ENCODE measurements at places on chromosomes 2 and 18.

- DNase-seq = no peak
Observed at GRCh38 chr2:153823880-153824279, 47.8 kb upstream of the GALNT13 start.

- no peak for DNase-seq
Observed at GRCh38 chr18:36522509-36522908, 225.0 kb downstream of the FHOD3 start.

GRCh38 chr2:9410108-9410507 lies 13.2 kb downstream of the ITGB1BP1 start:
- DNase-seq = no peak

GRCh38 chr2:20468549-20469500 lies 22.0 kb downstream of the RHOB start:
- DNase-seq = no peak

- no peak for DNase-seq
Observed at GRCh38 chr2:57936216-57936615, 110.4 kb upstream of the VRK2 start.

DNA sequence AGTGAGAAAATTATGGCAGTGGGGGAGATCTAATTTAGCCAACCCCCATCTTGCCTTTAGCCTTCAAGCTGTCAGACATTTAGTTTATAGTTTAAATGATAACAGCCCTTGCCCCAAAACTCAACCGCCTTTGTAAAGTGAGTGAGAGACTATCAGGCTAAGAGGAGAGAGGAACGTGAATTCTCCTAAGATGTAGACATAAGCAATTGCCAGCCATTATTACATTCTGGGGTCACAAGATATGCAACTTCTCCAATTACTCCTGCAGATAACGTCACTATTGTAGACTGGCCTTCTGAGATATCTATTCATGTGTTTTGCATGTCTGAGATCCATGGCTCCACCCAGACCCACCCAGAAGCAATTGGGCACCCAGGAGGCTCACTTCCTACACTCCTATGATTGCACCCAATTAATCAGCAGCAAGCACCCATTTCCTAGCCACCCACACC lies 307.3 kb downstream of the NBAS start:
- no peak for DNase-seq

- no peak for DNase-seq
Observed at GRCh38 chr2:222969491-222969890, 82.5 kb upstream of the KCNE4 start.

DNA sequence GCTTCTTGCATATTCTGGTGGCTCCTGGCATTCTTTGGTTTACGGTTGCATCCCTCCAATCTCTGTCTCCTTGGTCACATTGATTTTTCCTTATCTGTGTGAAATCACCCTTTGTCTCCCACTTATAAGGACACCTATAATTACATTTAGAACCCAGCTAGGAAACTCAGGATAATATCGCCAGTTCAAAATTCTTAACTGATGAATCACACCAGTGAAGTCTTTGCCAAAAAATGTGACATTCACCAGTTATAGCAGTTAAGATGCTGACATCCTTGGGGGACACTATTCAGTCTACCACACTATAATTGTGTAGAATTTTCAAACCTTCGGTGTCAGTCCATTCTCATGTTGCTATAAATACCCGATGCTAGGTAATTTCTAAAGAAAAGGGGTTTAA lies 320.2 kb downstream of the TMX3 start:
- no peak for DNase-seq

GRCh38 chr2:26305540-26305939 lies 40.4 kb upstream of the SELENOI start:
- no peak for DNase-seq

DNA sequence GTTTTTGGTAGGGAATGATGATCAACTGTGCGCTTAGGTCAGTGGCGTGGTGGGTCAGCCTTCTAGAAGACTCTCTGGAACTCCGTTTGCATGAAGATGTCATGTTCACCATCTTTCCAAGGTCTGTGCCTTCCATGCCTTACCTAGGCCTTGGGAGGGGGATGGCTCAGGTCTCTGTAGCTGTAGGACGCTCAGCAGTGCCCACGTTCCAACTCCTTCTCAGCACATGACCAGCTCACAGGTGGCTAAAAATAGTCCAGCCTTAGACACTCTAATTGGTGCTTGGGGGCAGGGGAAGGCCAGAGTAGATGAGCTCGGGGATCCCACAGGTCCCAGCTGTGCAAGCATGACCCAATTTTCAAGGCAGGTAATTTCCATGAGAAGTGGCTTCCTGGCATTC lies 42.3 kb upstream of the TEX51 start:
- no peak for DNase-seq

All from stimulated activated CD8-positive, alpha-beta memory T cell treated with anti-CD3 and anti-CD28 coated beads, Interleukin-4, amount 100 ng/mL, for 48 hours (primary cell).